H7 (cell line): ENCODE measurements at places on chromosomes 12 and 14. TPM values are rescaled to one million over a fixed set of nuclear protein-coding genes. Genes with fewer than 3 reads are reported as not detected.

The DTX3 gene
- 42.9 and 52.9 TPM in 2 replicates for total RNA-seq

The SCYL2 gene
- 27.5 and 34.6 TPM in 2 replicates for total RNA-seq

The NANOG gene
- total RNA-seq = 147 and 178 TPM in 2 replicates

The ARG2 gene
- 32.1 and 40.9 TPM in 2 replicates for total RNA-seq

The GLT1D1 gene
- total RNA-seq = 6.1 and 9.2 TPM in 2 replicates

The ACVRL1 gene
- 0.07 and 0.33 TPM in 2 replicates for total RNA-seq

The FGF23 gene
- total RNA-seq = 0.17 and 0.37 TPM in 2 replicates

The NTN4 gene
- total RNA-seq = 1.2 and 1.4 TPM in 2 replicates

The RILPL1 gene
- 12.4 and 13.2 TPM in 2 replicates for total RNA-seq

The WNT5B gene
- total RNA-seq = 1.6 and 4.4 TPM in 2 replicates

The CLEC4C gene
- total RNA-seq = 0.17 TPM in 1 of 2 replicates, not detected in the other

The A2ML1 gene
- 3.9 and 6.1 TPM in 2 replicates for total RNA-seq

The DNAJC22 gene
- 0.15 and 0.35 TPM in 2 replicates for total RNA-seq

The NAB2 gene
- total RNA-seq = 19.0 and 20.8 TPM in 2 replicates

The FAM216A gene
- 22.4 and 34.7 TPM in 2 replicates for total RNA-seq

The INHBC gene
- total RNA-seq = not detected in 2 replicates

The ATP5MC2 gene
- 382 and 460 TPM in 2 replicates for total RNA-seq

The IL22 gene
- not detected in 2 replicates for total RNA-seq

The IRF2BPL gene
- total RNA-seq = 142 and 187 TPM in 2 replicates

The CPSF2 gene
- 54.8 and 66.3 TPM in 2 replicates for total RNA-seq

The CD163L1 gene
- total RNA-seq = 0.17 and 0.22 TPM in 2 replicates

The ENDOU gene
- total RNA-seq = not detected in 2 replicates

The GPR33 gene
- total RNA-seq = not detected in 2 replicates

The OAS1 gene
- 0.62 and 0.96 TPM in 2 replicates for total RNA-seq

The TMEM263 gene
- total RNA-seq = 19.0 and 23.7 TPM in 2 replicates

The LUM gene
- not detected in 2 replicates for total RNA-seq

The LRRK2 gene
- total RNA-seq = 0.14 and 0.26 TPM in 2 replicates

The LRFN5 gene
- total RNA-seq = 5.4 and 7.5 TPM in 2 replicates

The SLC16A7 gene
- 1.9 and 2.4 TPM in 2 replicates for total RNA-seq

The SLC38A4 gene
- total RNA-seq = 0.62 and 1.3 TPM in 2 replicates

The TRAF3 gene
- total RNA-seq = 5.5 and 11.5 TPM in 2 replicates

The GPD1 gene
- total RNA-seq = 0.59 TPM in 1 of 2 replicates, not detected in the other

The SLC5A8 gene
- not detected in 2 replicates for total RNA-seq

The TFCP2 gene
- total RNA-seq = 11.8 and 16.0 TPM in 2 replicates

The NKX2-8 gene
- not detected in 2 replicates for total RNA-seq

The OR5AU1 gene
- total RNA-seq = not detected in 2 replicates

The CFAP73 gene
- total RNA-seq = 0.33 TPM in 1 of 2 replicates, not detected in the other

The LMBR1L gene
- 63.0 and 75.6 TPM in 2 replicates for total RNA-seq

The EGLN3 gene
- total RNA-seq = 10.6 and 12.3 TPM in 2 replicates

The ANKRD33 gene
- total RNA-seq = 0.17 and 1.6 TPM in 2 replicates

The CRIP2 gene
- 3.7 and 8.7 TPM in 2 replicates for total RNA-seq

The OR6J1 gene
- total RNA-seq = not detected in 2 replicates
